Stimulated activated CD4-positive, alpha-beta T cell treated with anti-CD3 and anti-CD28 coated beads, Interleukin-1b, Interleukin-23, amount 100 ng/mL, for 4 hours (primary cell): ENCODE measurements at places on chromosomes 4 and X.

DNA sequence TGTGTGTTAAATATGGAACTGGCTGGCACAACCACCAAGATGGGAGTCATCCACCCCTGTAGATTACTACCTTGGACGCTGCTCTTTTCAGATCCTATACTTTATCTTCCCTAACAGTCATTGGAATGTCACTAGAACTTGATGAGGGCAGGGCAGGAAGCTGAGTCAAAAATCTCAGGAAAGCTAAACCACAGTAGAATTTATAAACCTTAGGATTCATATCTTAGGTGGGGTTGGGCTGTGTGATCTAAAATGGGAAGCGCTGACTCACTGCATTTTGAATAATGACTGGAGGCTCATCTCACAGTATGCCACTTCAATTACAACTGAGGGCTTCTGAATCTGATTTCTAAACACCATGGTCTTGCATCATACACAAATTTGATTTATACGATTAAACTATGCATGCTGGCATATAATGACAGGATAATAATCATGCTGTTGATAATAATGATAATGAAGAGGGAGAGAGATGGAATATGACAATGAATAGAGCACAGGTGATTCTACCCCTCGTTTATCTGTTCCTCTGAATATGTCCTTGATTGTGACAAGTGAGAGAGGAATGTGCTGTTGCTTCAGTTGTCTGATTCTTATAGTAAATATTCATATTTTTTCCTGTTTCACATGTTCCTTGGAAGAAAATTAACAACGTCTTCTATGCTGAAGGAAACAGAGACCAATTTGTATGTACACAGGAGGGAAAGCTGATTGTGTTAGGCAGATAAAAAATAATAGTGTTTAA, 270.3 kb upstream of the HS3ST1 start:
- no peak for DNase-seq

GRCh38 chrX:131543774-131544173, at the start of gene OR13H1:
OR13H1 (plus strand) TSS chrX:131544074; CDS start chrX:131544074, 0 bp downstream.
- no peak for DNase-seq

GRCh38 chr4:144653781-144654545, 8.0 kb downstream of the HHIP start:
- no peak for DNase-seq

DNA sequence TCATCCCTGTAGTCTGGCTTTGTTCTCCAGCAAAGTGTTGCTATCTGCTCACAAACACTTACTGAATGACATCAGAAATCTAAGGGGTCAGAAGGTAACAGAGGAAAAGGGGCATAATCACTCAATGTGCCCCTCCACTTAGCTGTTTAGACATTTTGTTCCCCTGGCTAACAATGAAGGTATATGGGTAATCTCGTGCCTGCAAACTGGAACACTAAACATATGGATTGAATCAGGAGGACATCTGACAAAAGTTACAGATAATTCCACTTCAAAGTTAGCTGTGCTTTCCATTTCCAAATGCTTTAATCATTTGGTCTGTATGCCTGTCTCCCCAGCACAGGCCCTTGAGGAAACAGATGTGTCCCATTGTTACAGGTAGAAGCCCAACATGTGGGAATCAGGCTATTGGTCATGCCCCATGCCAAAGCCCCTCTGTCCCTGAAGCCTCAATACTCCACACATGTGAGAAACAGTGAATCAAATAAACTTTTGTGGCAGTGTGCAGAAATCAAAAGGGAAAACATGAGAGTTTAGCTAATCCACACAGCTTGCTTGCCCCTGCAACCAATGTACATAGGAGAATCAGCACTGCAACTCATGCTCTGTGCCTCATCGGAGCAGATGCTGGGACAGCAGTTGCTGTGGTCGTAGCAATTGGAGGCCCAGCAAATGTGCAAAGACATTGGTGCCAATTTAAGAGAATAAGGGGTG, 111.7 kb downstream of the RNF150 start:
- no peak for DNase-seq

DNA sequence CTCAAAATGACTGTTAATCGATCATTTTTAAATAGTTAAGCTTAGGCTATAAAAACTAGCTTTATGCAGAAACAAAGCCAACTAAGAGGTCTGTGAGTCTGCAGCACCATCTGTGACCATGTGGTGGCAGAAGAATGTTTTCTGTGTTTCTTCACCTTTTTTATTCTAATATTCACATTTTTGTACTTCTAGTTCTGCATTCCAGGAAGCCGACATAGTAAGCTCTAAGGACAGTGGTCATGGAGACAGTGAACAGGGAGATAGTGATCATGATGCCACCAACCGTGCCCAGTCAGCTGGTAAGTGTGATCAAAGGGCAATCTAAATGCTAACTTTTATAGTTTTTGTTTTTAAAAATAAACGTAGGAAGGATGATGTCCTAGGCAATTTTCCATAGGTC, 5.6 kb downstream of the PCDH10 start:
- DNase-seq, result no peak

GRCh38 chr4:176769514-176769913, 23.2 kb downstream of the VEGFC start:
- no peak for DNase-seq

DNA sequence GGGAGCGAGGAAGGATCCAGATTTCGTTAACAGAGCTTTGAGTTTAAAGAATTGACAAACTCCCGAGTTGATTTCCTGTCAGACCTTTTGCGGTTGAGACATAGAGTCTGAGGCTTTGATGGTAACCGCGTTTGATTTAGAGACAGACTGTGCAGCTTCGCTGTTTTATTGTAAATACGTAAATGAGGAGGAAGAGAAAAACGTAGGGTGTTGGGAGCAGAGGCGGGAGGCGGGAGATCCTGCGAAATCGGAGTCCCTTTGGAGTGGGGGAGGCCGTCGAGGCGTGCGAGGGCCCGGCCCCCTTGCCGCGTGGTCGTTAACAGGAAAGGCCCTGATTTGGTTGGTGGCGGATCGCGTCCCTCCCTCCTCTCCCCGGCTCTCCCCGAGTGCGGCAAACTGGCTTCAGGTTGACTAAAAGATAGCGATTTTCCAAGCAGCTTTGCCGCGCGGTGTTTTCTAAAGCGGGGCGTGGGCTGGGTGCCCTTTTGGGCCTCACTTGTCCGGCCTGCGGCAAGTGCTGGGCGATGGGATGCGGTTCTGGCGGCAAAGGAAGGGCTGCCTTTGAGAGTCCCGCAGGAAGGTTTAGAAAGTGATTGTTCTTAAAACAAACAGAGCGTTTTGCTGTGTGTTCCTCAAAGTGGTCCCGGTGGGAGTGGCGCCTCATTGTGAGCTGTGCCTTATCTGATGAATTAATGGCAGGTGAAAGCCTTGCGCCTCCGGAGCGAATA, 857 bp downstream of the SCML1 start:
- DNase-seq, result peak; percentile 6

- DNase-seq, result no peak
These were observed 535.5 kb downstream of the PDHA2 start for GRCh38 chr4:96375367-96375766.

DNA sequence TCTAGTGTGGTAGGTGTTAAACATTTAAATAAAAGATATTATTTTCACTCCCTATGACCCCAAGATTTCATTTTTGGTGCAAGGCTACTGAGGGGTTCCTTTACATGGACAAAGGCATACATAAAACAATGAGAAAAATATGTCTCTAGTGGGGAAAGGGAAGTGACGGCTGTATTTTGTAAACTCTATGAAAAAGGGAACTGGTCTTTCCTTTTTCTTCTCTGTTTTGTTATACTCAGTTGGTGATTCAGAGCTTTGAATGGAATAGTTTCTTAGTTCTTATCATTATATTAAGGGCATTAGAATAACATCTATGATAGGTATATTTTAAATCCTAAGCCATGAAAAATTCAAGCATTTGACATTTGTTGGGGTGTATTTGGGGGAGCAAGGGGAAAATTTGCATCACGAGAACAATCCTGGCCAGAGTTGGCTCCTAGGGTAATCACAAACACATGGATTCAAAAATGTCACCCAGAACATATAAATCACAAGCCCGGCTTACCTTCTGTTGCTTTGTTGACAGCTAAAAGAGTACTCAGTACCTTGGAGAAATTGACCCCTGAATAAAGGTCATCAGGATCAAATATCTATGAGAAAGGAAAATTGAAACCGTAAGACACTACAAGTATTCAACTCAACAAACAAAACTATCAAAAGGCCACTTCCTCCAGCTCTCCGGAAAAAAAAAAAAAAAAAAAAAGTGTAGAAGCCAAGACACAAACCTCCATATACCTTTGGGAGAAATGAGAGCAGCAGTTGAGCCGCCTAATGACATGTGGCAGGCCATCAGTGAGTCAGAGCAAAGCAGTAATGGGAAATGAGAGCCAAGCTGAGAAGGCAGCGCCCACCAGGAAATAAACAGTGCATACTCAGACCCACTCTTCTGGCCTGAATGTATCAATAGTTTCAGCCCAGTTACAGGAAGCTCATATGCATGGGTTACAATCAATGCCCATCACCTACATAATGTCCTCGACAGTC, 33.4 kb downstream of the ARHGEF6 start:
- no peak for DNase-seq

GRCh38 chrX:136130931-136131833, 16.2 kb upstream of the FHL1 start:
- DNase-seq, result no peak

GRCh38 chr4:87073199-87074120, 138.6 kb downstream of the AFF1 start:
- peak; percentile 29 for DNase-seq

- no peak for DNase-seq
These were observed 213.5 kb upstream of the CLNK start for GRCh38 chr4:10898072-10898471.

GRCh38 chr4:6092131-6092530, 73.9 kb upstream of the C4orf50 start:
- no peak for DNase-seq

GRCh38 chr4:173160871-173161270, 7.7 kb upstream of the GALNT7 start:
- DNase-seq, result no peak

DNA sequence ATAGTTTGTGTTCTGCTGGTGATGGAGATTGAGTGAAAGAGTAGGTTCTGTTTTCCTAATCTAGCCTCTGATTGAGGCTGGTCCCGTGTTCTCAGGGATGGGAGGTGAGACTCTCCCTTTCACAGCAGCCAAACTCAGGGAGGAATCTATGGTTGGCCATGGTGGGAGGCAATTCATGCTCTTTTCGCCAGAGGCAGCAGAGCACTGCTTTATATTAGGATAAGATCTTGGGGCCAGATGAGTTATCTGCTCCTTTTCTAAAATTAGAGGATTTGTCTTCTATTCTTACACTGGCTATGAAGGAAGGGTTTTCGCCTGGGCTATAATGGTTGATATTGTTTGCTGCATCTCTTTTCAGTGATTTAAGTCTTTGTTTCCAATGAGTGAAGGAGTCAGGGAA, 63.9 kb upstream of the NLGN4X start:
- no peak for DNase-seq

GRCh38 chr4:26061248-26061986, 147.4 kb downstream of the SMIM20 start:
- DNase-seq, result no peak

- DNase-seq, result no peak
These were observed 11.4 kb downstream of the TNIP2 start for GRCh38 chr4:2744576-2745270.

DNA sequence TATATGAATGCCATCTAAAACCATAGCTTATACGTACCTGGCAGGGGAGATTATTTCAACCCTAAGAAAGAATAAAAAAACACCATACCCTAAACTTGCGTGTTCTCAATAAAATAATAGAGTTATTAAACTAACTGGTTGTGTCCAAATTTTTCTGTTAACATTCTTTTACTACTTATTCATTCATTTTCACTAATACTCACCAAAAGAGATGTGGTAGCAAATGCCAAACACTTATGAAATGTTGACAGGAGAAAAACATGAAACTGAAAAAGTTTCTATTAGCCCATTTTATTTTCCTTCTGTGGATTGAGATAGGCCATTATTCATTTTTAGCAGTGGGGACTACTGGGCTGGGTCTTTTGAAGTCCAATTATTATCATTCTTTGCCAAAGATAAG, 102.0 kb downstream of the TSPAN5 start:
- DNase-seq, result no peak

GRCh38 chr4:77669946-77670590, 64.4 kb downstream of the CXCL13 start:
- no peak for DNase-seq
